Stomach (tissue), 19 donors: ENCODE measurements at places on chromosomes 1 and 21.

DNA sequence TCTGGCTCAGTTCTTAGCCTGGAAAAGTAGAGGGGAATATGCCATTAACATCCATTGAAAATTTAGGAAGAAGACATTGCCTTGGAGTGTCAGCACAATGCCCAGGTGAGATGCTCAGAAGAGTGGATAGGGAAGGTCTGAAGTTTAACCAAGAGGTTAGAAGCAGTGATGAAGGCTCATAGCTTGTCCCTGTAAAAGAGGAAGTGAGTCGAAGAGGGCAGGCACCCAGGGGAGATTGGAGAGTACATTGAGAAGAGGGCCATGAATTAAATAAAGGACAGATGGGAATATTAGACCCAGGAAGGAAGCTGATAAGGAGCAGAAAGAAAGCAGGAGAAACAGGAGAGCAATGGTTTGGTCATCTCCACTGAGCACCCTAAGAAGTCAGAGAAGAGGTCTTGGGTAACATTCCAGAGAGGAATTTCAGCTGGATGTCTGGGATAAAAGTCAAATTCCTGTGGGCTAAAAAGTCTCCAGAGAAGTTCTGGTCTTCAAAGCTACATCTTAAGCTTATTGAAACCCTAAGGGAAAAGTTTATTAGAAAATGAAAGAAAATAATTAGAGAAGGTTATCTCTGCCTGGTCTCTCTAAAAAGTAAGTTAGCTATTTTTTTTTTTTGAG, 17.3 kb downstream of the C8B start:
- DNase-seq: no peak

GRCh38 chr1:234607109-234608024, 2.6 kb downstream of the IRF2BP2 start:
- DNase-seq: peak; percentile 38

DNA sequence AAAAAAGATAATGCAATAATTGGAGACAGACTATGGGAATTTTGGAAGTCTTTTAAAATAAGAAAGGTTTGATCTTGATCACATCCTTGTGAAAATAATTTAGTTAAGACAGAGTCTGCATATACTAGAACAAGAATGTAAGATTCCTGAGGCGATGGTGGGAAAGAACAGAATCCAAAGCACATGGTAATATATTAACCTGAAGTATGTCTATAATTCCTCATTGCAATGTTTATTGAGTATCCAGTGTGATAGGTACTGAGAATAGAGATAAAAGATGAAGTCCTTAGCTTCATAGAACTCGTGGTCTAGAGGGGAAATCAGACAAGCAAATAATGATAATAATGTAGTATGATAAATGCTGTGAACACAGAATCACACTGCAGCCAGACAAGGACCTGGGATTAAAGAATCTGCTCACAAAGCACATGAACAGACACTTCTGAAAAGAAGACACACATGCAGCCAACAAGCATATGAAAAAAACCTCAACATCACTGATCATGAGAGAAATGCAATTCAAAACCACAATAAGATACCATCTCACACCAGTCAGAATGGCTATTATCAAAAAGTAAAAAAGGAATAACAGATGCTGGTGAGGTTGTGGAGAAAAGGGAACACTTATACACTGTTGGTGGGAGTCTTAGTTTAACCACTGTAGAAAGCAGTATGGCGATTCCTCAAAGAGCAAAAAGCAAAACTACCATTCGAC, 6.9 kb upstream of the ANGPTL3 start:
- no peak for DNase-seq

GRCh38 chr1:239247285-239247684, 139.1 kb upstream of the CHRM3 start:
- DNase-seq: no peak

GRCh38 chr1:189141056-189141455, 1336.6 kb downstream of the BRINP3 start:
- DNase-seq: no peak

- DNase-seq: no peak
These were observed 234.1 kb downstream of the NFIA start for GRCh38 chr1:61316493-61316892.
